ENCODE measurements at places on chromosomes 1 and 21.

GRCh38 chr1:173934440-173934839, 17.3 kb upstream of the SERPINC1 start:
- no peak for DNase-seq

GRCh38 chr1:86648255-86648654, 56.1 kb upstream of the SH3GLB1 start:
- DNase-seq: peak; percentile 22

GRCh38 chr21:45235488-45235887, 52.2 kb downstream of the POFUT2 start:
- DNase-seq: no peak

DNA sequence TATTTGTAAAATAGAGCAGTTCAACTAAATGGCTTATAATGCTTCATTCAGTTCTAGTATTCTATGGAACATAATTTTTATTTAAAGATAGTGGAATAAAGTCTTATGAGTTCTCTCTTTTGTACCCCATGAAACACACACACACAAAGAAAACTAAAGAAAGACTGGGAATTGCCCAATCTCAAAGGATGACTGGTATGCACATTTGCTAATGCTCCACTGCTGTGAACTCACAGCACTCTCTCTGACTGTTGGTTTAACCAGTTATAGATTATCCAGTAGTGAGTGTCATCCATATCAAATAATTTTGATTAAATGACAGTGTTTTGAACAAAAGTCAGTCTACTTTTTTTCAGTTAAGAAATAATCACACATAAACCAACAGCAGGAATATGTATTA, 1082.4 kb upstream of the B3GALT2 start:
- DNase-seq: no peak

DNA sequence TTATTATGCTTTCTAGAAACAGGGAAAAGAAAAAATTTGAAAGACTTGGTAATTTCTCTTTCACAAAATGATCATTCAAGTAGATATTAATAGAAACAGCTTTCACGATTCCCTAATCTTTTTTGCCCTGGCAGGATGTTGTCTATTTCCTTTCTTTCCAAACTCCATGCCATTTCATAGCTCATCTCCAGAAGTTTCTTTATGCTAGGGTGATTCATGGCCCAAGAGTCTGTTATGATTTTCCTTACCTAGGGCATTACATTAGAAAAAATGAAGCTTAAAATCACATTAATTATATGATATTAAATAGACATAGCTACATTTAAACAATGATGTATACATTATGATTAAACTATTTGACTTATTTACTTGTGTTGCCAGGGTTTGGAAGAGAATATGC, 762.1 kb downstream of the LTN1 start:
- DNase-seq: no peak

GRCh38 chr1:225684741-225685140, 31.8 kb upstream of the ENAH start:
- no peak for DNase-seq

GRCh38 chr1:209673631-209674417, 1.4 kb upstream of the G0S2 start:
- DNase-seq: no peak
